NCI-H524 (cell line): ENCODE measurements at places on chromosomes 13 and 19.

DNA sequence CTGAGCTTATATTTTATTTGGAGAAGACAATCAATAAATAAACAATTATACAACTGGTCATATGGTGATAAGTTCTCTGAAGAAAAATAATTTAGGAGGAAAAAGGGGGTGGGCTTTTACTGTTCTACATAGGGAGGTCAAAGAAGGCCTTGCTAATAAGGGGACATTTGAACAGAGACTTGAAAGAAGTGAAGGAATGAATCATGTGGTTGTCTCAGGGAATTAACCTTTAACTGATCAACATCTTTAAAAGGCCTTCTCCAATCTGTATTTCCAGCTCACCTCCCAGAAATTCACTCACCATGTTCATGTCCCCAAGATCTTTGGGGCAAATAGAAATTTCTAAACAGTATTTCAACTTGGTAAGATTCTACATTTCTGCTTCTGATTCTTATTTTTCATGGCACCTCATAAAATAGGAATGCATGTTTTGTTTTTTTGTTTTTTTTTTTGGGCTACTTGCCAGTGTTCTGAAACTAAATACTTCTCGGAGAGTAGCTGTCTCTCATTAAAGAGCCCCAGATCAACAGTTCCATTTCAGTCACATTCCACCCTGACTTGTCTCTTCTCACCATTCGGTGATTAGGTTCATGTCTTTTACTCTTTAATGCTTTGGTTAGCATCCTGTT lies 19.2 kb upstream of the LPAR6 start:
- DNase-seq: no peak

GRCh38 chr13:74819549-74819948 lies 662.4 kb downstream of the TBC1D4 start:
- DNase-seq: no peak

GRCh38 chr19:34489175-34489574 lies 7.6 kb downstream of the WTIP start:
- no peak for DNase-seq

GRCh38 chr13:48775804-48776203 lies 122.1 kb downstream of the CYSLTR2 start:
- no peak for DNase-seq

GRCh38 chr13:110971486-110971885 lies 56.6 kb upstream of the ANKRD10 start:
- no peak for DNase-seq

DNA sequence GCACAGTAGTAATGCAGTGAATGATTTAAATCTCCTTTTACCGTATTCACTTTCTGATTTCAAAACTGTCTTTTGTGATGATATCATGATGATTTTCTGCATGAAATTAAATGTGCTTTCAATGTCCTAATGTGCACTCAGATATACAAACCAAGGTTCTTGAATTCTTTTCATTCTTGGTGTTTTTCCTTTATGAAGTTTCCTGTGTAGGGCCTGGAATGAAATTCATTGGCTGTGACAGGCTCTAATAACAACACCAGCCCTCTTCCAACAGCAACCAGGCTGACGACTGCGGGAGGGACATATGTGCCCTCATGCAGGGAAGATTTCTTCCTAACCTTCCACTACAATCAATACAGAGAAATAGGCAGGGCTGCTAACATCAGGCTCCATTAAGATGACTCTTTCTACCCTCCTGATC lies 1052.0 kb downstream of the DIAPH3 start:
- no peak for DNase-seq

GRCh38 chr13:91965511-91965910 lies 567.1 kb downstream of the GPC5 start:
- no peak for DNase-seq

GRCh38 chr13:40920826-40921225 lies 98.3 kb downstream of the ELF1 start:
- DNase-seq: no peak

DNA sequence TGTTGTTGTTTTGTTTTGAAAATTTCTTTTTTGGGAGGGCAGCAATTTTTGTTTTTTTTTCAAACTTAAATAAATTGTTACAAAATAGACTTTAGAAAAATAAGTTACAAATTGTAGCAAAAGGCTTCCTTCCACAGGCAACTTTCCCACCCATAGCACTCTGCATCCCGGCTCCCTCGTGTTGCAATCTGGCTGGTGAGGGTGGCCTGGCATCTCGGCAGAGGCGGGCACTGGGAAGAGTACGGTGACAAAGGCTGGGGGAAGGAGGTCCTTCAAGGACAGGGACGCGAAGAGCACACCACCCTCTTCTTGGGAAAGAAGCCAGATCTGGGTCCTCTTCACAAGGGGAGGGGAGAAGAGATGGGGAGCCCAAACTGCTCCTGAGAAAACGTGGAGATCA lies 379.7 kb downstream of the OLFM4 start:
- DNase-seq: no peak

DNA sequence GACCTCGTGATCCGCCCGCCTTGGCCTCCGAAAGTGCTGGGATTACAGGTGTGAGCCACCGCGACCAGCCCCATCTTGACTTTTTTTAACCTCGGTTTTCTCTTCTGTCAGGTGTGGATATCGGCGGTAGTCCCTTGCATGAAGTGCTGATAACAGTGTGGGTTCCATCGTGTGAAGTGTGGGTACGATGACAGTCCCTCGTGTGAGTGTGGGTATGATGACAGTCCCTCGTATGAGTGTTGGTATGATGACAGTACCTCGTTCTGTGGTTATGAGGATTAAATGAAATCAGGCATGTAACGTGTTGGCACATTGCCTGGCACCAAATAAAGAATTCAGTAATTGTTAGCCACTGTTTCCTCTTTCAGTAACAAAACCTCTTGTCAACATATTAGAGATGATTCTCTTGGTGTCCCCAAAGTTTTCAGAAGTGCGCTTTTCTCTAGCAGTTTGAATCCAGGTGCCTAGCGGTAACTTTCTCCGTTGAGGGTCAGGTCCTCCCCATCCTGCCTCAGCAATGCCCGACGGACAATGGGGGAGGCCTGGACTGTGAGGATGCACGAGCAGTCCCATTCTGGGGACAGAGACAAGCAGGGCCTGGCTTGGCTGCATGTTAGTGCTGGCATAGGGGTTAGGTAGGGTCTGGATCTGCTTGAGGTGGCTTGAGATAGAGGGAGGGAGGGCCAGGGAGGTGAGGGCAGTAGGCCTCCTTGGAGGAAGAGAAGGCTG lies 15.3 kb downstream of the GATAD2A start:
- DNase-seq: no peak

GRCh38 chr13:79995334-79995733 lies 345.6 kb downstream of the SPRY2 start:
- DNase-seq: no peak

DNA sequence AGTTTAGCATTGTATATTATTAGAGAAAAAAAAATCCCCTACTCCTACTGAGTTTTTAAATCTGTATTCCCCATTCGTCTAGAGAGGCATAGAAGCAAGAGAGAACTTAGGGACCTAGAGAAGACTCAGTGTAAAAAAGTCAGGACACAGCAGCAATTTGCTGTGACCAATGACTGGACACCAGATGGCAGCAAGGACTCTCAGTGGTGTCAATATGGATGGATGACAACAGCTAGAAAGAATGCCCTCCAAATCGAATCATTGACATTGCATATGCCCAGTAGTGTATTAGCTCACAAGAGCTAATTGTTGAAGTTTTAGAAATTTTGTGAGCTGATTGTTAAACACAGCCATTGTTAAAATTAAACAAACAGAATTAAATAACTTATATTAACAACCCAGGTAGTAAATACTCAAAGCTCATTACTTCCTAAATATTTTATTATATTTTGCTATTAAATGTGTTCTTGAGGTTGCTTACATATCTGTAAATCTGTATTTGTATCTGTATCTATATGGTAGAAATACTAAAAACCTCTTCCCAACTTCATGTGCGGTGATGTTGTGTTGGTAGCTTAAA lies 43.9 kb downstream of the SIAH3 start:
- peak; percentile 33 for DNase-seq

DNA sequence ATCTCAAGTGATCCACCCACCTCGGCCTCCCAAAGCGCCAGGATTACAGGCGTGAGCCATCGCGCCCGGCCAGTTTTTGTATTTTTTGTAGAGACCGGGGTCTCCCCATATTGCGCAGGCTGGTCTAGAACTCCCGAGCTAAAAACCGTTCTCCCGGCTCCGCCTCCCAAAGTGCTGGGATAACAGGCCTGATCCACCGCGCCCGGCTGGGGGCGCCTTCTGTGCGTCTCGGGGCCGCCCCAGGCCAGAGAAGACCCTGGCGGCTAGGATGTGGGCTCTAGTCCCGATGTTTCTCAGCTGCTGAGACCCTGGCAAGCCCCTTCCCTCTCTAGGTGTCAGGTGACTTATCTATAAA lies 3.6 kb downstream of the ARHGAP45 start:
- DNase-seq: no peak

GRCh38 chr13:97386801-97387484 lies 47.0 kb upstream of the RAP2A start:
- no peak for DNase-seq
